SHP77 treated with DMSO at 0.1 percent for 48 hours (cell line): ENCODE measurements at places on chromosomes 12 and 14.
A peak's percentile ranks its signal among the peaks of the same experiment; 100 is the strongest.

DNA sequence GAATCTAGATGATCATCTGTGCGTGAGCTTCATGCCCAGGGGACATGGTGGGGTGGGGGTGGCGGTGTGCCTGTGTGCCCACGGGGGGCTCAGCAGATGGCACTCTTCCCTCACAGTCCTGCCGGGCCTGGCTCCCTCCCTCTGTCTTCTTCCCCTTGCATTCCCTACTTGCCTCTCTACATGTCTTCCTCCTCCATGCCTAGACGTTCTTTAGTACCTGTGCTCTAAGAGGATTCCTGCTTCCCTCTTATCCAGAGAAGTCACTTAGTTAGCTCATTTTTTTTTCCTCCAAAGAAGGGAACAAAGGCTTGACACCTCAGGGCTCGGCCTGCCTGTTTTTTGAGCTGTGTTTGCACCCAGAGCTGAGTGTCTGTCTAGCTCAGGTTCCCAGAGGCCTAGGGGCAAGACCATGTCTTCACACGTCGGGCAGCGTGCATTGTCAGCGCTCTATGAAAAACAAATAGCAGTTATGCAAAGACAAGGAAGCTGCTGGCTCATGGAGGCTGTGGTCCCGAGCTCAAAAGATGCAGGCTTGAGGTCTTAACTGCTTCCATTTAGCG lies 48.8 kb downstream of the NINJ2 start:
- DNase-seq: no peak

- DNase-seq: no peak
Measured at GRCh38 chr12:84502180-84502860, 410.3 kb downstream of the SLC6A15 start.

DNA sequence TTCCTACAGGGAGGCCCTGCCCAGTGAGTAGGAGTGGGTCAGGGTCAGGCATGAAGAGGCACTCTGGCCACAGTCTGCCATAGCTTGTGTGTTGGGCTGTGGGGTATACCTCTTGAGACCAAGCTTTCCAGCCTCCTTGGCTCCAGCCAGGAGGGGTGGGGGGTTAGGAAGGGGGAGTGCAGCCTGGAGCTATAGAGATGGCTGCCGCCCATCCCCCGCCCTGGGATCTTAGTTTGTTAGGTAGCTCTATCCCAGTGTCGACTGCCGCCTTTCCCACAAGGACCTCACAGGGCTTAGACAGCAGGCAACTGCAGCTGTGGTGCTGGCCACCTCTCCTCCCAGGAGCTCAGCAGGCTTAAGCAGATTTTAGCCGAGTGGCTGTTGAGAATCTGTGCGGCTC lies 216.4 kb downstream of the PLCZ1 start:
- DNase-seq: no peak

- DNase-seq: no peak
Measured at GRCh38 chr12:129961856-129962255, 58.0 kb upstream of the TMEM132D start.

GRCh38 chr14:22544881-22545420 lies 44.1 kb downstream of the DAD1 start:
- no peak for DNase-seq

- no peak for DNase-seq
Measured at GRCh38 chr14:51368721-51369163, 128.7 kb downstream of the TMX1 start.

DNA sequence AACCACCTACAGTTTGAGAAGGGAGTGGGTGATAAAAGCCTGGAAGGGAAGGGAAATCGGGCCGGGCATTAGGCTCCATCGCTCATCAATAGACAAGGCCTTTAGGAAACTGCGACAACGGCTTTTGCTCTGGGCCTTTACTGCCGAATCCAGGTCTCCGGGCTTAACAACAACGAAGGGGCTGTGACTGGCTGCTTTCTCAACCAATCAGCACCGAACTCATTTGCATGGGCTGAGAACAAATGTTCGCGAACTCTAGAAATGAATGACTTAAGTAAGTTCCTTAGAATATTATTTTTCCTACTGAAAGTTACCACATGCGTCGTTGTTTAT lies 261 bp upstream of the RNU7-1 start:
- peak; percentile 45 for DNase-seq

DNA sequence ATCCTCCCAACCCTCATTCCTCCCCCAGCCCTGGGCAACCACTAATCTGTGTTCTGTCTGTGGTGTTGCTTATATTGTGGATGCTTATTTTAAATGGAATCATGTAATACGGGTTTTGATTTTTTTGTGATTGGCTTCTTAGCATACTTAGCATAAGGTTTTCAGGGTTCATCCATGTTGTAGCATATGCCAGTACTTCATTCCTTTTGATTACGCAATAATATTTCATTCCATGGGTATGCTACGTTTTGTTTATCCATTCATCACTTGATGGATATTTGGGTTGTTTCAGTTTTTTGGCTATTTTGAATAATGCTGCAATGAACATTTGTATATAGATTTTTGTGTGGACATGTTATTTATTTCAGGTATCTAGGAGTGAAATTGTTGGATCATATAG lies 82.9 kb downstream of the TSPAN9 start:
- no peak for DNase-seq

DNA sequence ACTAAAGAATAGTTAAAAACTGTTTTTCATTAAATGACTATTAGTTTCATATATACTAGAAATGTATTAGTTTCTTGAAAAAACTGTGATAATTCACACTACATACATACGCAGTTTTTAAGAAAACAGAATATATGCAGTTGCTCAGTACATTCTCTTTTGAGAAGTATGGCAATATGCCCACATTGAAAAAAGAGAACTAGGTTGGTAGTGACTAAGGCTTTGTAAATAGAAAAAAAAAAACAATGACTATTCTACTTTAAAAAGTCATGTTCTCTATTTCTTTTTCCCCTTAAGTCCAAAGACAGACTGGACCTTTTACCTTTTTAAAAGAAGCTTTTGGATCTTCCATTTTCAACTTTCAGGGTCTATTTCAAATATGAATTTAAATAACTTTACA lies 25.0 kb downstream of the SNX6 start:
- no peak for DNase-seq

DNA sequence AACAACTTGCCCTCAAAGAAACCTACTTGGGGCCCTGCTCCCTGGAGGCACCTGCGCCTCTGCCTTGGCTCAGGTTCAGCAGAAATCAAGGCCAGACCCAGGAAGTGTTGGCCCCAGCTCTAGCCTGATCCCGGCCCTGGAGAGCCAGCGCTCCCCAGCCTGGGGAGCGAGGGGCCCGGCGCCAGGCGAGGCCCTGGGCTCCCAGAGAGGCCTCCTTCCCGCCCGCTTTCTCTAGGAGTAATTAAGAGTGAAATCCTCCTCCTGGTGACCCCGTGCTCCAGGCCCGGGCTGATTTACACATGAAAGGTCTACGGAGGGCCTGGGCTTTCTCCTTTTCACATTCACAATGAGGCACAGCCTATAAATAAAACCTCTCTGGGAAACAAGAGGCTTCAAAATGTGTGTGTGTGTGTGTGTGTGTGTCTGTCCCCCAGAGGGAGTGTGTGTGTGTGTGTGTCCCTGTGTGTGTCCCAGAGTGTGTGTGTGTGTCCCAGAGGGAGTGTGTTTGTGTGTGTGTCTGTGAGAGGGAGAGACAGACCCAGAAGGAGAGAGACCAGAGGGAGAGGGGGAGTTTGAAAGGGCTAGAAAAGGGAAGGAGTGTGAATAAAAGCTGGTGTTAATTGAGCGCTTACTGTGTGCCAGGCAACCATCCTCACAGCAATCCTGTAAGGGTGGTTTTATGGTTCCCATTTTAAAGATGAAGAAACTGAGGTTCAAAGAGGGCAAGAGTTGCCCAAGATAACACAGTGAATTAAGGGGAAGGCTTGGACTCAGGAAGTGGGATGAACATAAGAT lies 23.8 kb upstream of the COX6A1 start:
- DNase-seq: peak; percentile 32

DNA sequence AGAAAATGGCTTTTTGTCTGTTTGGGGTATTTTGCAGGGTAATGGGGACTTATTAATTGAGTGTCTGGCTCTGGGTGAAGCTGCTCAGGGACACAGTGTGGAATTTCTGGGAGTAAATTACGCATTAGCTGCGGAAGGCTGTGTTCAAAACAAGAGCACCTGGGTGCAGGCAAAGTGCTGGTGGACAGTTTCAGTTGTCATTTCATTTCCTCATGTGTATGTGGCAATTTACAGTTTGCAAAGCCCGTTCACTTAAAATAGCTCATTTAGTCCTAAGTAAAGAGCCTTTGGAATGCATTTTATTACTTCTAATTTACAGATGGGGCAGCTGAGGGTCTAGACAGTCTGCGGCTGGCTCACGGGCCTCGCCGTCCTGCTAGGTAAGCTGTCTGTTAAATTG lies 546.8 kb downstream of the BCL11B start:
- DNase-seq: no peak

DNA sequence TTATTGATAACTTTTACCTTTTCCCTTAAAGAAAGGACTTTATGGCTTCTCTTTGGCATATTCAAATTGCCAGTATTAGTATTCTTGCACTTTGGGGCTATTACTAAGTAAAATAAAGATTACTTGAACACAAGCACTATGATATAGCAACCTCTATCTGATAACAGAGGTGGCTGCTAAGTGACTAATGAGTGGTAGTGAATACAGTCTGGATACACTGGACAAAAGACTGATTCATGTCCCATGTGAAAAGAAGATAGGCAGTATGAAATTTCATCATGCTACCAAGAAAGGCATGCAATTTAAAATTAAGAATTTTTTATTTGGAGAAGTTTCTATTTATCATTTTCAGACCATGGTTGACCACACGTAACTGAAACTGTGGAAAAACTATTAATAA lies 399.9 kb downstream of the FSCB start:
- DNase-seq: no peak

DNA sequence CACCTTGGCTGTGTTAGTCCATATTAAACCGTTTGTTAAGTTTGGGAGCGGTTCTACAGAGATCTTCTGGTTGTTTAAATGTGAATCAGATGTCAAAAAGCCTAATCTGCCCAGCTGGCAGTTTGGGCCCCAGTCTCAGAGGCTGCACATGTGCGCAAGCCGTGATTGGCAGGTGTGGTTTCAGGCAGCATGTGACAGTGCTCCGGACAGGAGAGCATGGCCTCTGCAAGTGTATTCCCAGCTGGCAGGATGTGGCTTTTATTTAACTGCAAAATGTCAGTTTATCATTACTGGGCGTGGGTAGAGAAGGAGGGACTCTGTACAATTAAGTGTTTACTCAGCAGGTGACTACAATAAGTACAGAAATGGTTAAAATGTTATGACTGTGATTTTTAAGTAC lies 77.5 kb downstream of the PELI2 start:
- peak; percentile 88 for DNase-seq

- no peak for DNase-seq
Measured at GRCh38 chr12:97173688-97174410, 266.8 kb downstream of the NEDD1 start.

GRCh38 chr12:42234970-42235369 lies 3.1 kb downstream of the YAF2 start:
- no peak for DNase-seq

- DNase-seq: no peak
Measured at GRCh38 chr12:77218278-77218677, 152.9 kb upstream of the E2F7 start.

DNA sequence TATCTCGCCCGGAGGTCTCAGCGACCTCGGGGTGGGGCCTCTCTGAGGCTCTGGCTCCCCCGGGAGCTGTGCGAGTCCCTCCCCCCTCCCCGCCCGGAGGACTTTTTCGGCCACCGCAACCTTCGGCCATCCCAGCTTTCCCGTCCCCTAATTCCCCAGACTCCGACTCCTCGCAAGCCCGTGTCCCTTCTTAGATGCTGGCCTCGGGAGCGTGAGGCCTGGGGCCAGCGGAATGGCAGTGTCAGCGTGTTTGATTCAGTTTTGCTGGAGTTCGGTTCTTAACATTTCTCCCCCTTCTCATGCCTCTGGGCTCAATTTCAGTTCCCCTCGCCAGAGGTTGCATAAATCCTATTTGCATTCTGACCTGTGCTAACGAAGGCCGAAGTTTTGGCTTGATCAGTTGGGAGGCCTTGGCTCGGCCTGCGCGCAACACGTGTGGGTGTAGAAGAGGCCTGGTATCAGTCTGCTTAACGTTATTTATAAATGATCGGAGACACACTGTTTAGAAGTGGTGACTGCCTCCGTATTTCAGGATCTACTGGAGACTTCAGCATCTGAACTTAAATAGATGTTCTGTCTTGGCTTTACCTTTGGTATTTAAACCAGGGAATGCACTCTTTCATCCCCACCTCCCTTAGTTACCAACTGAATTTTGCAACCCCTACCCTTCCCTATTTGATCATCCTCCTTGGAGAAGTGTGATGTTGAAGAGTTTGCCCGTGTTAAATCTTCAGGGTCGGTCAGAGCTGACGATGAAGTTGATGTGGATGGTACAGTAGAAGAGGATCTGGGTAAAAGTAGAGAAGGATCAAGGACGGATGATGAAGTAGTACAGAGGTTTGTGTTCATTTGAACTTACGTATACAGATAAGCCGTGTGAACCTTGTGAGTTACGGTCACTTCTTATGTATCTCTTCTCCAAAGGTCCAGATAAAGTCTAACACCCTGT lies 851 bp downstream of the HSP90B1 start:
- DNase-seq: no peak

GRCh38 chr12:96140174-96140573 lies 54.0 kb upstream of the ELK3 start:
- DNase-seq: no peak

DNA sequence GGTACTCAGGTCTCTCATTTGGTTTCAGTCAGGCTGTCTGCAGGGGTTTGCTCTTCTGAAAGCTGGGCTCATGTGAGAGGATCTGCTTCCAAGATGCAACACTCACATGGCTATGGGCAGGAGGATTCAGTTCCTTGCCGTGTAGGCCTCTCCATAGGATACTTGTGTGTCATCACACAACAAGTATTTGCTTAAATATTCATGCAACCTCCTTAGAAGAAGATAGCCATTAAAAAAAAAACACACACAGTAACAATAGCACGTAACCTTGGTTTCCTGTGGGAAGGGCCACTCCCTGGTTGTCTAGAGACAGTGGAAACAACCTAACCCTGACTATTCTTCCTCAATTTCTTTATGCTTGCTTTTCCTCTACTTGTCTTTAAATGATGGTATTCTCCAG lies 31.8 kb upstream of the CLEC4E start:
- no peak for DNase-seq

DNA sequence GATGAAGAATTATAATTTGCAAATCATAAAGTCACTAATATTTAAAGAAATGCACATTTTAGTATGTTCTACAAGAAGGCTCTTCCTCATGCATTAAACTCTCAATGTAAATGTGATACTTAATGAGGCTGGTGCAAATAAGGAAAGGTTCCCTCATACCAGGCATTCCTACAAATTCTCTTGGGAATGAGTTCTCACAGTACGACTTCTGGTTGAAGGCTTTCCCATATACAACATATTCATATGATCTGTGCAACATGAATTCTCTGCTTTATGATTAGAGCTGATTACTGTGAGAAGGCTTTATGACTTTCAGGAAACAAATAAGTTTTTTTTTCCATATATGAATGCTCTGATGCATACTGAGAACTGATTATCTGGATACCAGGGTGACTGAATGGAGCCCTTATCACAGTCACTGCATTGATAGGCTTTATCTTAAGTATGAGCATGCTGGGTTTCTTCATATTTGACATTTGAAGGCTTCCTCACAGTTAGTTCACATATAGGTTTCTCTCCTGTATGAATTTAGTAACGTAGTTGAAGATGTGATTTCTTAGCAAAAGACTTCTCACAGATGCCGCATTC lies 293.9 kb downstream of the RAD51B start:
- no peak for DNase-seq

- no peak for DNase-seq
Measured at GRCh38 chr12:89960607-89961394, 252.2 kb upstream of the ATP2B1 start.
